ENCODE measurements at places on chromosomes 13 and 19.
A peak's percentile ranks its signal among the peaks of the same experiment; 100 is the strongest.

- no peak overlapping the region for H3K27ac ChIP-seq
- DNase-seq: no peak
- H3K36me3 ChIP-seq: no peaks in the 10 kb centered on the region
- H3K4me1 ChIP-seq: no peaks in the 10 kb centered on the region
- peak overlapping the region; percentile 81 for H3K4me3 ChIP-seq
- H3K27me3 ChIP-seq: no peaks in the 10 kb centered on the region
Observed at GRCh38 chr19:21568816-21569493, 63.6 kb downstream of the ZNF429 start.

DNA sequence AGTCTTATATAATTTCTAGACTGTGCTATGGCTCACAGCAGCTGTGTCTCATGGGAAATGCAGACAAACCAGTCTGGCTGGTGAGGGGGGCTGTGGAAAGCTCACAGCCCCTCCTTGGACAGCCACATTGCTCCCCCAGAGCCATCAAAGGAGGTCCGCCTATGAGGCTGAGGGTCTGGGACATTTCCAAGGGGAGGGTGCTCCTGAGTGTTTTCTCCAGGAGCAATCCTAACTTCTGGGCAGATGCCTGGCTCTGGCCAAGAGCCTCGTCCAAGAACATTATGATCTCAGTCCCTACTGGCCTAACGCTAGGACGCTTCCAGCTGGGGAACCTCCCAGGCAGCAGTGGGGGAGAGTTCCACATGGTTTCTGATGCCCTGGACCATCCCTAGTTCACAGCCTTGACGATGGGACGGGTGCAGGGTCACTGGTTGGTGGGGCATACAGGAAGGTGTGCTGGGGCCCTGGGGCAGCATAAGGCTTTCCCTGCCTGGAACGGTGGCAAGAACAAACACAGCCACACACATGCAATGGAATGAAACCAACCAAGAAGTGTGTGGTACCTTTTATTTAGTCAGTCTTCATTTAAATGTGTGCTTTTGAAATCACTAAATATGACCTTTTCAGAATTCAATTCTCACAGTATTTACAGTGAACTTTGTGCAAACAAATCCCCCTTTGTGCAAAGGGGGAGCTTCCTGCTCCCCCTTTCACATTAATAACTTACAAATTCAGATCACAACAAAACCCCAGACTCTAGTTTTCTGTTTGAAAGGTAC, 60.6 kb downstream of the CDADC1 start:
- no peaks in the 10 kb centered on the region for H3K27me3 ChIP-seq
- H3K4me3 ChIP-seq: no peak overlapping the region
- no peak overlapping the region for H3K27ac ChIP-seq
- no peak for DNase-seq
- no peaks in the 10 kb centered on the region for H3K36me3 ChIP-seq

DNA sequence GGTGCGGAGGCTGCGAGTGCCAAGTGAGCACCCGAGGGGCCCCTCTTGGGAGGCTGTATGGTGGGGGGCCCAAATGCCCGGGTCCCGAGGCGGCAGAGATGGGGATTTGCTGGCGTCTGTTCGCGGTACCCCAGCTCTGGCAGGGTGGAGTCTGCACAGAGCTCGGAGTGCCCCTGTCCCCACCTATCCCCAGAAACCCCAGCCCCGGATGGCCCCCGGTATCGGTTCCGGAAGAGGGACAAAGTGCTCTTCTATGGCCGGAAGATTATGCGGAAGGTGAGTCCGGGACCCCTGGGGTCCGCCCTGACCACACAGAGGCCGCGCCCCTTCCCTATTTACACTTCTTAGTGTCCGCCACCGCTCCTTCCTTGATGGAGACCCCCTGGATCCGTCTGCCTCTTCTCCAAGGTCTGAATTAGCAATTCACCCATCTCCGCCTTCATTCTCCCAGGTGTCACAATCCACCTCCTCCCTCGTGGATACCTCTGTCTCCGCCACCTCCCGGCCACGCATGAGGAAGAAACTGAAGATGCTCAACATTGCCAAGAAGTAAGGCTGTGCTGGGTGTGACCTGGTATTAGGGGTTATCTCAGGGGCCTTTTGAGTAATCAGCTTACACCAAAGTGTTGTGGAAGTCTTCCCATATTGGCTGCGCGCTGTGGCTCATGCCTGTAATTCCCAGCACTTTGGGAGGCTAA, 630 bp downstream of the PNPLA6 start:
- no peak for DNase-seq
- peaks cover 20% of the 10 kb centered on the region for H3K4me1 ChIP-seq
- H3K27ac ChIP-seq: no peak overlapping the region

DNA sequence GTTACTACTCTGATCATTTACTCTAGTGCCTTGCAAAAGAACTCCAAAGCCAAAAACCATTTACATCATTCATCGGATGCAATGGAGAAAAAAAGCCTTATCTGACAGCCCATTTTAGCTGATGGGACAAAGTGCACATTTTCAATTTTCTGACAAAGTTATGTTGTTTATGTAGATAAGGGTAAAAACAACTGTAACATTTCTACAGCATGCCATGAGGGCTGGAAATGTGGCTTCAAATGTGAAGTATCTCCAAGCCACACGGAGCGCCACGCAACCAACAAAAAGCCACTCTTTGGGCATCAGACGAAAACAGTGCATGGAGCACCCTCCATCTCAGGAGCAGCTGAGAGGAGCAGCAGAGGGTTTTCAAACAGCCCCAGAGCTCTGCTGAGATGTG, 364.6 kb upstream of the ZNF507 start:
- DNase-seq: no peak
- H3K27ac ChIP-seq: no peak overlapping the region
- H3K27me3 ChIP-seq: no peaks in the 10 kb centered on the region
- no peaks in the 10 kb centered on the region for H3K4me1 ChIP-seq
- no peaks in the 10 kb centered on the region for H3K36me3 ChIP-seq
- H3K4me3 ChIP-seq: no peak overlapping the region

DNA sequence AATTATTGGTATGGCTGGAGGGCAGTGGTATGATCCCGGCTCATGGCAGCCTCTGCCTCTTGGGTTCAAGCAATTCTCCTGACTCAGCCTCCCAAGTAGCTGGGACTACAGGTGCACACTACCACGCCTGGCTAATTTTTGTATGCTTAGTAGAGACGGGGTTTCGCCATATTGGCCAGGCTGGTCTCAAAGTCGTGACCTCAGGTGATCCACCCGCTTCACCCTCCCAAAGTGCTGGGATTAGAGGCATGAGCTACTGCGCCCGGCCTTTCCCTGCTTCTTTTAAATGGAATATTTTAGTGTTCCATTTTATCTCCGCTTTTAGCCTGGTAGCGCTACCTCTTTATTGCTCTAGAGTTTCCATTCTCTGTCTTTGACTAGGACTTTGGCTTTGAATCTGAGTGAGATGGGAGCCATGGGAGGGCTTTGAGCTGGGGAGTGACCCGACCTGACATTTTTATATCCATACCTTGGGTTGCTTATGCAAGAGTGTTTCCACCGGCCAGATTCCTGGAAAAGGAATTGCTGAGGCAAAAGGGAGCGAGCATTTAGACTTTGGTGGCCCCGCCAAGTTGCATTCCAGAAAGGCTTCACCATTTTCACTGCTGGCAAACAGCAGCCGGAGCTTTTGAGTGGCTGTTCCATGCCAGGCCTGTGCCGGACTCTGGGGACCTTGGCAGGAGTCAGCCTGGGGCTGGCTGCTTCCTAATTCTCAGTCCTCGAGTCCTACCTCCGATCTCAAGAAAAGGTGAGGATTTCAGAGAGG, 22.9 kb downstream of the BICRA start:
- no peak overlapping the region for H3K4me3 ChIP-seq
- DNase-seq: no peak
- H3K36me3 ChIP-seq: peaks cover 4% of the 10 kb centered on the region
- no peaks in the 10 kb centered on the region for H3K27me3 ChIP-seq
- no peak overlapping the region for H3K27ac ChIP-seq
- peaks cover 12% of the 10 kb centered on the region for H3K4me1 ChIP-seq

GRCh38 chr19:12955996-12956395, 1.0 kb downstream of the GADD45GIP1 start:
- H3K27me3 ChIP-seq: no peaks in the 10 kb centered on the region
- no peak for DNase-seq
- H3K4me1 ChIP-seq: peaks cover 15% of the 10 kb centered on the region
- no peak overlapping the region for H3K27ac ChIP-seq

DNA sequence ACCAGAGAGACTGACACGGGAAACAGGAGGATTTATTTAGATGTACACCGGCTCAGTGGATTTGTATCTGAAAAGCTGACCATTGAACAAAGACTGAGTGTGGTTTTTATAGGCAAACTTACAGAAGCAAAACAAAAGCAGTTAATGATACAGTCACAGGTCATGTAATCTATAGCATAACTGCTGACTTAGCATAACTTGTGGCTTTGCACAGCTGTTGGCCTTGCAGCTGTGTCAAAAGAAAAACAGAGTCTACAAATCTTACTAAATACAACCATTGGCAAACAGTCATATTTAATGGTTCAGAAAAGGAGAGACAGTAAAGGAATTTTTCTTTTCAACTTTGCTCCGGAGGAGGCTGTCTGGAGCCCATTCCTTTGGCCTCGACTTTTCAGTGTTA, 2.3 kb upstream of the ILF3 start:
- peaks cover 8% of the 10 kb centered on the region for H3K36me3 ChIP-seq
- no peak overlapping the region for H3K27ac ChIP-seq

- DNase-seq: peak; percentile 100
- peaks cover 20% of the 10 kb centered on the region for H3K4me1 ChIP-seq
- peaks cover 40% of the 10 kb centered on the region for H3K36me3 ChIP-seq
- no peaks in the 10 kb centered on the region for H3K27me3 ChIP-seq
Observed at GRCh38 chr19:40443131-40443999, 770 bp downstream of the SERTAD3 start.

GRCh38 chr13:109809216-109809932, 23.0 kb upstream of the IRS2 start:
- peaks cover 9% of the 10 kb centered on the region for H3K4me1 ChIP-seq
- peaks cover 12% of the 10 kb centered on the region for H3K27me3 ChIP-seq
- H3K27ac ChIP-seq: no peak overlapping the region
- H3K36me3 ChIP-seq: no peaks in the 10 kb centered on the region
- H3K4me3 ChIP-seq: no peak overlapping the region
- no peak for DNase-seq

DNA sequence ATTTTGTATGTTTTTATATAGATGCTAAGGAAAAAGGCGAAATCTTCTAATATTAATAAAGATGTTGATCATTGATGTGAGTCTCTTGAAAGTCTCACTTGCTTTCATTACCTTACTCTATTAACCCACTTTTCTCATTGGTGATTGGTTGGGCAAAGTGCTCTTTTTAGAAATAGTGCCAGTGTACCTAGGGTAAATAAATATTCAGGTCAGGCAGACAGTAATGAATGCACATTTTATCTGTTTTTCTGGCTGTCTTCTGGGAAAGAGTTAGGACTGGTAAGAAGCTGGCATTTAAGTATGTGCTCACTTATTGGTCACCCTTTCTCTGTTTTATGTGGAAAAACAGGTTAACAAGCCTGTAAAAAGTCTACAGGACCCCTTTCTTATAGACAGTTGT, 11.2 kb downstream of the SERP2 start:
- no peaks in the 10 kb centered on the region for H3K27me3 ChIP-seq
- no peak overlapping the region for H3K27ac ChIP-seq
- H3K4me3 ChIP-seq: no peak overlapping the region
- H3K36me3 ChIP-seq: peaks cover 7% of the 10 kb centered on the region

GRCh38 chr13:87536899-87537298, 134.3 kb upstream of the SLITRK5 start:
- H3K36me3 ChIP-seq: no peaks in the 10 kb centered on the region
- H3K27me3 ChIP-seq: no peaks in the 10 kb centered on the region
- H3K4me1 ChIP-seq: no peaks in the 10 kb centered on the region
- no peak overlapping the region for H3K27ac ChIP-seq

DNA sequence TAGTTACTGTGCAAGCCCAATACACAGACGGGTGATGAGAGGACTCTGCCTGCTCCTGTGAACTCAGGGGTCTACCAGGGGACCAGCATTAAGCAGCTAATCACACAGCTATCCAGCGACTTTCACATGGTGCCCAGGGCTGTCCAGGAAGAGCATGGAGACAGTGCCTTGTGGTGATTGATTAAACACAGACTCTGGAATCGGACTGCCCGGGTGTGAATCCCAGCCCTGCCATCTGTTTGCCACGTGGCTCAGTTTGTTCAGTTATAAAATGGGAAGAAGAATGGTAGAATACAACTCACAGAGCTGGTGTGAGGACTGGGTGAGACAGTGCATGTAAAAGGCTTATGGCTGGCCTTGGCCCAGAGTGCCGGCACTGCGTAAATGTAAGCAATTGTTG, 42.1 kb upstream of the NPAS1 start:
- H3K4me3 ChIP-seq: peak overlapping the region; percentile 4
- H3K27me3 ChIP-seq: no peaks in the 10 kb centered on the region
- DNase-seq: peak; percentile 50

GRCh38 chr19:38389957-38390924, 1.7 kb downstream of the SPRED3 start:
- peaks cover 43% of the 10 kb centered on the region for H3K4me1 ChIP-seq
- H3K4me3 ChIP-seq: peak overlapping the region; percentile 26
- peaks cover 46% of the 10 kb centered on the region for H3K36me3 ChIP-seq
- DNase-seq: no peak

GRCh38 chr19:44954278-44954648, 917 bp upstream of the CLPTM1 start:
- peaks cover 8% of the 10 kb centered on the region for H3K36me3 ChIP-seq
- DNase-seq: no peak
- no peaks in the 10 kb centered on the region for H3K27me3 ChIP-seq

DNA sequence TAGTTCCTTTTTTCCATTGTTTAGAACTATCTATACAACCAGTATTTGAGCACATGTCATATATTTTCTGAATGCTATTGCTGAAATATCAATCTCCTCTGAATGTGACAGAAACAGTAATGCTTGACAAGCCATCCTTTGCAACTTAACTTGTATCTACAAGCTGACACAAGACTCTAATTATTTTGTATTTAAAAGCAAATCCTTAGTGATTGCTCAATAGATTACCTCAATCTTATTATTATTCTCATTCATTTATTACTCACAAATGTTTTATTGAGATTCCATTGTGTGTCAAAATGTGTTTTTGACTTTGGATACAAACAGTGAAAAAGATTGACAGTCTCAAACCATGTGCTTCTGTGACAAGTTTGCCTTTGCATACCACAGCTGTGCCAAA, 787.8 kb upstream of the PRR20A start:
- no peaks in the 10 kb centered on the region for H3K36me3 ChIP-seq
- no peak overlapping the region for H3K4me3 ChIP-seq
- no peaks in the 10 kb centered on the region for H3K27me3 ChIP-seq
- peaks cover 1% of the 10 kb centered on the region for H3K4me1 ChIP-seq
- no peak for DNase-seq

DNA sequence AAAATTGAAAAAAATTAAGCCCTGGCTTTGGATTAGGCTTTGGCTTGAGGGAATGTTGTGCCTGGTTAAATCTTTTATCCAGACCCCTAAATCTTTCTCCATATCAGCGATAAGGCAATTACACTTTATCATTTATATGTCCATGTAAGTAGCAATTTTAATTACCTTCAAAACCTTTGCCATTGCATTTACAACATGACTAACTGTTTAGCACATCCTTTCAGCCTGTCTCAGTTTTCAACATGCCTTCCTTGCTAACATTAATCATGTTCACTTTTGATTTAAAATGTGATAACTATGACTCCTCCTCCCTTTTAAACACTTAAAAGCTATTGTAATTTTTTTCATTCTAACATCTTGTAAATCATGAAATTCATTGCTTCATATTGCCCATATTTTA, 583.7 kb downstream of the SLITRK1 start:
- no peak overlapping the region for H3K27ac ChIP-seq
- H3K4me1 ChIP-seq: no peaks in the 10 kb centered on the region
- no peak overlapping the region for H3K4me3 ChIP-seq
- no peaks in the 10 kb centered on the region for H3K36me3 ChIP-seq
